ENCODE measurements at places on chromosomes 13 and 19.

GRCh38 chr13:41282129-41282571, 18.8 kb upstream of the MTRF1 start:
- no peak for DNase-seq

DNA sequence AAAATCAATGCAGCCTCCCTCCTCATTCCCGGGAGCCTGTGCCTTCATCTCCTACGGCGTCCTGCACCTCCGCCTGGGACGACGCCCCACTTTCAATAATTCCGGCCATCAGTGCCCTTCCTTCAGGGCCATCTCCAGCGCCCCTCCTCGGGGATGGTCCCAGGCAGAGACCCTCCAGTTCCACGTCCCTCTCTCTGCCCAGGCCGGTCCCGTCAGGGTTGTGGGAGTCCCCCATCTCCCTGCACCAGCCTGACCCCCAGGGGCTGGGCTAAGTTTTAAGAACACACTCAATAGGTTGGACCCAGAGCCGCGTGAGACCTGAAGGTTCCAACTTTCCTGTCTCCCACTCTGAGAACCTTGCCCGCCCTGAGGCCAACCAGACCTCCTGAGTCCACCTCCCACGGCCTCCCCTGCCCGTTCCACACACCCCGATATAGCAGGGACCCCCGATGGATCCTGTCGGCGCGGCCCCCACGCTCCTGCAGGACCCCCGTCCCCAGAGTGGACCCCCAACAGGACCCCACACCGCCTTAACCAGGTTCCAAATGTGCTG, 646 bp downstream of the TMEM161A start:
- DNase-seq: no peak

DNA sequence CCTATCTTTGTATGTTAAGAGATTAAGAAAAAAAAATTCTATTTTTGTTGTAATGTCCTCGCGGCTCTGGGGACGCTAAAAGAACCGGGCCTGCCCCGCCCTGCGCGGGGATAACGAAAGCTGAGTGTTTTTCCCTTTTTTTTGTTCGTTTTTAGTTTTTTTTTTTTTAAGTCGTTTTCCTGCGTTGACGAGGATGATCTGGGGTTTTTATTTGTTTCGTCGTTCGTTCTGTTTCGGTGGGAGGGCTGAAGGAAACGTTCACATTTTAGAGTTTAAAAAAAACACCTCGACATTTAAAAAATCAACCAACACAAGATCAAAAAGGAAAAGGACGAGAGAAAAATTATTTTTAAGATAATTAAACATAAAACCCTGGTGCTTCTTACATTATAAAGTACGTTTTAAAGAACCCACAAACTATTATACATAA, 5.6 kb downstream of the LYL1 start:
- DNase-seq: no peak

- no peak for DNase-seq
These were observed 15.0 kb downstream of the MRPS12 start for GRCh38 chr19:38945562-38946228.

DNA sequence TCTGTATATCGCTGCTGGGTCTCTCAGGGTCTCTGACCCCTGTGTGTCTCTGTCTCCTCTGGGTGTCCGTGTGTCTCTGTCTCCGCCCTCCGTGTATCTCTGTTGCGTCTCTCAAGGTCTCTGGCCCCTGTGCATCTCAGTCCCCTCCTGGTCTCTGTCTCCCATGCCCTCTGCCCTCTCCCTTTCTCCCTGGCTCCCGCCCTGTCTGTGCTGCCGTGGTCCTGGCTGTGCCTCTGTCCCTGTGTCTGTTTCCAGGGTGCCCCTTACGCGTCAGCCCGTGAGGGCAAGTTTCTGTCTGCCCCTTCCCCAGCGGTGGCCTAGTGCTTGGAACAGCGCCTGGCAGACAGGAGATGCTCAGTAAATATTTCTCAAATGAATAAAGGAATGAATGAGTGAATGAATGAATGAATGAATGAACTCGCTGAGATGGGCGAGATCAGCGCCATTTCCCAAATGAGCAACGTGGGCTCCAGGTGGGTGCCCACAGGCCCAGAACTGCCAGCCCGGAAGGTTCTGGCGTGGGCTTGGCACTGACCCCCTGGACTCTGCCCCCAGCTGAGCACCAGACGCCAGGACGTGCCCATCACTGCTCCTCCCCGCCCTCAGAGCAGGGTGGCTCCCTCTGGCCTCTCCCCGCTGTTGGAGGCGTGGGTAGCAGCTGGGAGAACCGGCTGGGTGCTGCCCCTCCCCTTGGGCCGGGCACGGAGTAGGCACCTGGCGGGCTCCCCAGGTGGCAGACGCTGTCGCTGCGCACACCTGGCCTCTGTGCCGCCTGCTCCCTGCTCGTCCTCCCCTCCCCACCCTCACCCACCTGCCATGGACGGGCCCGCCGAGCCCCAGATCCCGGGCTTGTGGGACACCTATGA, at the start of gene SULT2B1:
Gene SULT2B1 (plus strand): TSS at position 736 of the 866 bp plus-strand sequence. CDS start 81 bp downstream, at position 817.
- DNase-seq: peak; percentile 94

DNA sequence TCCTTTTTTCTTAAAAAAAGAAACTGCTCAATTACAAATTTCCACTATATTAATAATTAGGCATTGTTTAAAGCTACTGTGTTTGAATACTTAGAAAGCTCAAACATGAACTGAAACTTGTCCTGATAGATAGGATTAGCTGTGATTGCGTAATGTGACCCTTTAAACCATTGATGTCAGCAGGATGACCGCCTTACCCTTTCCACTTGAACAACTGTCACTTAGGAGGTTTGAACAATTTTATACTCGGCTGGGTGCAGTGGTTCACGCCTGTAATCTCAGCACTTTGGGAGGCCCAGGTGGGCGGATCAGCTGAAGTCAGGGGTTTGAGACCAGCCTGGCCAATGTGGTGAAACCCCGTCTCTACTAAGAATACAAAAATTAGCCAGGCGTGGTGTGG, 2.9 kb downstream of the LAMP1 start:
- DNase-seq: no peak

DNA sequence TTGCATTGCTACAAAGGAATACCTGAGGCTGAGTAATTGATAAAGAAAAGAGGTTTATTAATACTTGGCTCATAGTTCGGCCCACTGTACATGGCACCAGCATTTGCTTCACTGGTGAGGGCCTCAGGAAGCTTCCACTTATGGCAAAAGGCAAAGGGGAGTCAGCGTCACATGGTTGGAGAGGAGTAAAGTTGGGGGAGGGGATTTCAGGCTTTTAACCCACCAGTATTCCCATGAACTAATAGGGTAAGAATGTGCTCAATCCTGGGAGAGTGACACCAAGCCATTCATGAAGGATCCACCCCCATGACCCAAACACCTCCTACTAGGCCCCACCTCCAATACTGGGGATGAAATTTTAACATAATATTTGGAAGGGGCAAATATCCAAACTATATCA, 82.5 kb upstream of the MYCBP2 start:
- DNase-seq: no peak

DNA sequence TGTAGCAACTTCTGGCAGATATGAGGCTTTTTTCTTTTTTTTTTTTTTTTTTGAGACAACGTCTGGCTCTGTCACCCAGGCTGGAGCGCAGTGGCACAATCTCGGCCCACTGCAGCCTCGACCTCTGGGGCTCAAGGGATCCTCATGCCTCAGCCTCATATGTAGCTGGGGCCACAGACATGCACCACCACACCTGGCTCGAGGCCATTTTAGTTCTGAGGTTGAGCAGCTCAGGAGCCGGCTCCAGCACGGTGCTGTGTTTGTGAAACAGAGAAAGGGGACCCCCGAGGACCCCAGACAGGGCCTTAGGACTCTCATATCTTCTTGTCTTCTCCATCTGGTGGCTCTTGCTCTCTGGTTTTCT, 3.4 kb upstream of the FLT3LG start:
- no peak for DNase-seq

DNA sequence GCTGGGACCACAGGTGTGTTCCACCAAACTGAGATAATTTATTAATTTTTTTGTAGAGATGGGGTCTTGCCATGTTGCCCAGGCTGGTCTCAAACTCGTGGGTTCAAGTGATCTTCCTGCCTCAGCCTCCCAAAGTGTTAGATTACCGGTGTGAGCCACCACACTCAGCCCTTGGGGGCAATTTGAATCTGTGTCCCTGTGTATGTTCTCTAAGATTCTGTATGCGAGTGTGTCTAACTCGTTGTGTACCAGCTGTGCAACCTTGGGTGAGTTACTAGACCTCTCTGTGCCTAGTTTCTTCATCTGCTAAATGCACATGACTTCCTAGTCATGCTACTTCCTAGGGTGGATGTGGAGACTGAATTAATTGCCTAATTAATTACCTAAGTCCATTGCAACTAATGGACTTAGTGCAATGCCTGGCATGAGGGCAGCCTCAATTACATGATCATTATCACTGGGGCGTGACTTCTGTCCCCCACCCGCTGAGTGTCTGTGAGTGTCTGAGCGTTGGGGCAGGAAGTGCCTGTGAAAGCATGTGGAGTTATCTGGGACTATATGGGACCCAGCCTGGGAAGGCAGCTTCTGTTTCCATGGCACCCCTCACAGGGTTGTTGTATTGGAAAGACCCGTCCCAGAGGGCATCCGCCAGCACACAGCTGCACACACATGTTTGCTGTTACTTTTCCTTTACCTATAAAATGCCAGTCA, 1.8 kb upstream of the NCCRP1 start:
- no peak for DNase-seq

- no peak for DNase-seq
These were observed 95.0 kb downstream of the ZNF737 start for GRCh38 chr19:20470345-20471135.

DNA sequence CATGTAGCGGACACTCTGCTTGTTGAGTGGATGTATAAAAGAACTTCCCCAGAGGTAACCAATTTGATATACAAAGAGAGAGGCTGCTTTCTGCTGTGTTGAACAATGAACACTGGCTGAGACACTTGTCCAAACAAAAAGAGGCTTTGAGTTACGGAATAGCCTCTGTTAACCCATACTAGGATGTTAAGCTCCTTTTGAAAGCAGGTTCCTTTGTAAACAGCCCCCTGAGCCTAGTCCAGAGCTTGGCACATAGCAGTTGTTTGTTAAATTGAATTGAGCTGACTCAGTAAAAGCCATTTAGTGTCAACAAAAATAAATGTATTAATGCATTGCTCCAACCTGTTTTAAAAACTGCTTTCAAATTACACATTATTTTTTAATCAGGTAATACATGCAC, 200.1 kb downstream of the MZT1 start:
- DNase-seq: no peak

GRCh38 chr13:37136187-37136586, 30.7 kb upstream of the CSNK1A1L start:
- no peak for DNase-seq

- no peak for DNase-seq
These were observed 566 bp downstream of the TIMM13 start for GRCh38 chr19:2426611-2427428.

GRCh38 chr13:40981361-40981760, 37.8 kb downstream of the ELF1 start:
- DNase-seq: no peak

DNA sequence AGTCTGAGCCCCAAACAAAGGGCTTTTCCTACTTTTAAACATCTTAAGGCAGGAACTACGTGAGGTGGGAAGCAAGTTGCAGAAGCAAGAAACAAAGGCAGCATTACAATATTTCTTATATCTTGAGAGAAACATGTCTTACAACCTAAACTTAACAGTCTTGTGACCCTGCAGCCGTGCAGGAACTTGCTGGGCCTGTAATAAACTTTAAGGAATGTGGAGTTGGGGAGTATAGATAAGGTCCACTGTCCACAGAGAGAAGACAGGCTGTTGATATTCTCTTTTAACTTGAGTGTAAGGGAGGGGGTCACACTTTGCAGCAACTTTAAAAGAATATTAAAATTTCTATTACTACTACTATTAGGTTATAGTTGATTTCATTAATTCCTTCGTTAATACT, 214.6 kb upstream of the HTR2A start:
- DNase-seq: no peak

DNA sequence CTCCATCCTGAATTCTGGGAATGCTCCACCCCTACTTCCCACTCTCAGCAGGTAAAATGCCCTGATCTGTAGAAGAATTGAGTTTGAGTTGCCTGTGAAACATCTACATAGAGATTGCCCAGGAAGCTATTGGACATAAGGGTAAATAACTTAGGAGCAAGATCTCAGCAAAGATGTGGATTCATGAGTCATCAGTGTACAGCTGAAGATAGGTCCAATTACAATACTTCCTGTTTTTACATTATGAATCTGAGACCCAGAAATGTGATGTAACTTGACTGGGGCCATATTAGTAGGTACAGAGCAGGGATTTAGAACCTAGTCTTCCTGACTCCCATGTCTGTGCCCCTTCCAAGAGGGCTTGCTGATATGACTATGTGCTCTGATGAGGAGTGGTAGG, 79.4 kb upstream of the FNDC3A start:
- no peak for DNase-seq

GRCh38 chr19:41575998-41576397, at the start of gene CEACAM21:
Gene CEACAM21, plus strand, starts transcription at chr19:41576166. Its CDS starts 109 bp downstream, at chr19:41576275.
- no peak for DNase-seq
